ENCODE measurements at places on chromosomes 1 and 21.
A peak's percentile ranks its signal among the peaks of the same experiment; 100 is the strongest.

GRCh38 chr1:145796753-145797152 lies 27.1 kb downstream of the RNF115 start:
- peak; percentile 36 for DNase-seq

DNA sequence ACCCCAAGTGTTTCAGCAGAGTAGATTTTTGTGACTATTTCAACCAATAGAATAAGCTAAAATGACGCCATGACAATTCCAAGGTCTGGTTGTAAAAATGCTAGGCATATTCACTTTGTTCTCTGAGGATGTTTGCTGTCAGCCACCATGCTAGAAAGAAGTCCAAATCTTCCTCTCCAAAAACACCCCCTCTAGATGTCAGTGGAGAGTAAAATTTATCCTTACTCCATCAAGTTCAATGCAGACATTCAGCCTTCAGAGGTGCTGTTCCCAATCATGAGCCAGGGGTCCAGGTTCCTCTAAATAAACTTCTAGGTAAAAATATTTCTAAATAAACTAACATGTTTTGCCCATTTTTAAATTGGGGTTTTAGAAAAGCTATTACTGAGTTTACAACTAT lies 395.4 kb upstream of the ADAMTS5 start:
- DNase-seq: no peak

DNA sequence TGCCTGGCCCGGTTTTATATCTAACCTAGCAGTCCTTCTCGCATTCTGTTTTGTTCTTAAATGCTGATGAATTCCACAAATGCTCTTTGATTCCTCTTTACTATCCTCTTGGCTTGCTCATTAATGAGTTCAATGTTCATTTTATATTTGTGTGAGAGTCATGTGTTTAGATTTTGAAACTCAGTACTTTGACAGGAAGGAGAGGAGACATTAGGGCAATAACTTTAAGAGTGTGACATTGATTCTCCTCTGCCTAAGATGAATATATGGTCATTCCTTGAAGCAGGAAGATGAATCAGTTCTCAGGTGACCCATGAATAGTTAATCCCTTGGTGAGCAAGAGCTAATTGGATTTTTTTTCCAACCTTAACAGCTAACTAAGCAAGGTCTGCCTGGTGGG lies 84.1 kb downstream of the MRPS6 start:
- no peak for DNase-seq

- DNase-seq: no peak
Measured at GRCh38 chr1:238487931-238488330, 597.2 kb upstream of the ZP4 start.

GRCh38 chr1:6249739-6250689 lies 6.0 kb downstream of the HES3 start:
- no peak for DNase-seq

- DNase-seq: peak; percentile 32
Measured at GRCh38 chr1:17485281-17485680, 45.8 kb upstream of the RCC2 start.

DNA sequence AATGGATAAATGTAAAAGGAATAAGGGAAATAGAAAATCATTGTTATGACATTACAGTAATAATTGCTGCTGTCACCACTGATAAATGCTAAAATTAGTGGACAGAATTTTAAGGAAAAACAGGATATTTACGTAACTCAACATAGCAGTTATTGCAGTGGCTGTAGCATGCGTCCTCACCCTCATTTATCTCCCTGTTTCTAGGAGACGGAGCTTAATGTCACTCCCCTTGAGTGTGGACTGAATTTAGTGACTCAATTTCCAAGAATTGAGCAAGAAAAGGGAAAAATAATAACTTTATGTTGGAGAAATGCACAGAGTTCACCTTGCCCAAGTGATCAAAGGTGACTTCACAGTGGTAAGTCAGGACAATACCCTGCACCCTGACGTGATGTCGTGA lies 33.3 kb upstream of the COL18A1 start:
- no peak for DNase-seq

GRCh38 chr21:44568261-44568660 lies 5.3 kb upstream of the KRTAP10-4 start:
- no peak for DNase-seq

DNA sequence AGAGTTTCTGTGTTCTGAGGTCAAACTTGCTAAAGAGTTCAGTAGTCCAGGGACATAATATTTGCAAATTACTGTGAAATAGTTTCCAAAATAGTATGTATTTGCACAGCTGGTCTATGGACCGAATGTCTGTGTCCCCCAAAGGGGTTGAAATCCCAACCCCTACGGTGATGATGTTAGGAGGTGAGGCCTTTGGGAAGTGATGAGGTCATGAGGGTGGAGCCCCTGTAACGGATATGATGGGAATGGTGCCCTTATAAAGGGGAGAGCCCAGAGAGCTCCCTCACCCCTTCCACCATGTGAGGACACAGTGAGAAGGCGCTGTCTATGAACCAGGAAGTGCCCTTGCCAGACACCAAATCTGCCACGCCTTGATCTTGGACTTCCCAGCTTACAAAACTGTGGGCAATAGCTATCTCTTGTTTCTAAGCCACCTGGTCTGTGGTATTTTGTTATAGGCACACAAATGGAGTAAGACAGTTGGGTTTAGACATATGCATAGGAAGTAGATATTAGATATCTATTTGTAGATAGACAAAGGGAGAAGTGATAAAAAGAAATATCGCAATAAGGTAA lies 21.7 kb downstream of the RNF187 start:
- DNase-seq: peak; percentile 93

GRCh38 chr1:168199056-168199455 lies 20.3 kb downstream of the TIPRL start:
- DNase-seq: no peak

DNA sequence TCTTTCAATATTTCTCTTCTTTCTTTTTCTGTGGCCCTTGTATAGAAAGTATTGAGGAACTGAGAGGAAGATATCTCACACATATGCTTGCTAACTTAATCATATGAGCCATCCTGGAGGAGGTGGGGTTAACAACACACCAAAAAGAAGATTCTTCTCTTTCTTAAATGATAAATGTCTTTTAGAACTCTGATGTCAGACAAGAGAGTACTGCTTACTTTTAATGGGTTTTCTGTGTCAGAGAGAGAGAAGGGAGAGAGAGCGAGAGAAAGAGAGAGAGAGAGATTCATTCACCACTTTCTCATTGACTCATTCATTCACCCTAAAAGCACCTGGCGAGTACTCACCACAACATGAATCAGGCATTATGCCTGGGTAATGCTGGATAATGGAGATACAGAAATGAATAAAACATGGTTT lies 250.3 kb upstream of the SGIP1 start:
- DNase-seq: no peak

DNA sequence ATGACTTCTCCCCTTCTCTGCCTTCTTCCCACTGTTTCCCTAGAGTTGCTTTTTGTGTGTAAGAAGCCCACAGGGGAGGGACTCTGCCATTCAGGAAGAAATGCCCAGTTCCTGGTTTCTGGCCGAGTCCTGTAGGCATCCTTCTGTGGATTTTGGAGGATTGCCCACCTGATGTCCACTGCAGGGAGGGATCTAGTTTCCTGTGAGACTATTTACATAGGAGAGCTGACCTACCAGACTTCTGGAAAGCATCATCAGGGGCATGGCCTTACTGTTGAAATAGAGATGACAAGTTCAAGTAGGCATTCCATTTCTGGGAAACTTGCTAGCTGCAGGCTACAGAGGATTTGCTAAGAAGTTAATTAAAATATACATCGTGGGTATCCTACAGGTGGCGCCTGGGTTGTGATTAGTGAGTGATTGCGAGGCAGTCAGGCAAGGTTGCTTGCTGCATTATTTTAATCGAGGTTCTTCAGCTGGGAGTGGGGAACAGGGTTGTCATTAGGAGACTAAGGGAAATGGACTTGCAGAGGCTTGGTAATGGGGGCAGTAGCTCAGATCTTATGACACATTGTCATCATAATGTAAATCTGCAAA lies 148.7 kb downstream of the HHAT start:
- peak; percentile 22 for DNase-seq

- no peak for DNase-seq
Measured at GRCh38 chr1:32151319-32151787, 28.1 kb upstream of the TXLNA start.

- peak; percentile 83 for DNase-seq
Measured at GRCh38 chr1:161792740-161793139, 26.6 kb downstream of the ATF6 start.
